ENCODE measurements at places on chromosomes 6 and 20.

DNA sequence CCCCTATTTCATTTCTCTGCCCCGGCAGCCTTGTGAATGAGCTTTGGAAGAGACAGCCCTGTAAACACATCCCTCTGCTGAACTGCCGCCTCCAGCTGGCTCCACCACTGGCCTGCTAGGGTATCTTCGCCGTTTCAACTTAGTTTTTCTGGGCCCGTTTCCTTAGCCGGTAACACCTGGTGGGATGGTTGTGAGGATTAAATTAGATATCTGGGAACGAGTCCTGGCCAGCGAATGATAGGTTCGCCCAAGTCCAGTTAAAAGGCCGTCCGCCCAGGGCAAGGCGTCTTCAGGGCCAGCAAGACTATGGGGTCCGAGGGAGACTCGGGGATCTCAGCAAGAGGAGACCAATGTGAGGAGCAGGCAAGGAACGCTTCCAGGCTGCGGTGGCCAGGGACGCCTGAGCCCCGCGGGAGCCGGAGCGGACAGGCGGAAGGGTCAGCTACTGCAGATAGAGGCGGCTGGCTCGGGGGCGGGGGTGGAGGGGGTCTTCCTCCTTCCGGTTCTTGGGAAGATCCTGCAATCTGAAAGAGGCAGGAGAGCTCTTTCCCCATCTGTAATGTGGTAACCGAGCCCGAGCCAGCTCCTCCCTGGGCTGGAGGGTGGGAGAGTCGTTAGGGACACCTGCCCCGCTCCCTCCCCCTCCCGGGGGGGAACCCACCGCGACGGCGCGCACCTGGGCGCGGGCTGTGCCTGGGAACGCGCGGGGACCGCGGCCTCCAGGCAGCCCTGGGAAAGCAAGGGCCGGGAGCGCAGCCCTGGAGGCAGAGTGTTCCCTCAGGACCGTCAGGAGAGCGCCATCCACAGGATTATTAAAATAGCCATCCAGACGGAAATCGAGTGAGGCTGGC is 4.5 kb upstream of the PTCRA start:
- DNase-seq = no peak

DNA sequence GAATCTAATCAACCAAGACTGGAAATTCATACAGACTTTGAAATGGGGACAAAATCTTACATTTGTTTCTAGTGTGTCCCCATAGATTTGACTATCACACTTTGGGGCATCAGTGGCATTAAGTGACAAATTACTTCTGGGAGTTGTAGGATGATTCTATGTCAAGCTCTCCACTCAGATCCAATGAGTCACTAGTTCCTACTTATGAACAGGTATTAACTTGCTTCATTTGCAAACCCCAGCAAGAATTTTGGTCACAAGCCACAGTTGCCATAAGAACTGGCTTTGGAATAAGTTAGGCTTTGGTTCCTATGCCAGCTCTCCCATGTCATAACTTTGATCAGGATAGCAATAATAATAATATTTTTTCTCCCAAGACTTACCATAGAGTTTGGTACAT is 77.6 kb upstream of the PTPRK start:
- no peak for DNase-seq

- DNase-seq = no peak
These were observed 2.1 kb downstream of the RNASET2 start for GRCh38 chr6:166954118-166954713.

GRCh38 chr6:158373214-158373613 is 60.9 kb downstream of the TULP4 start:
- DNase-seq = no peak

GRCh38 chr6:125957845-125958244 is 1.3 kb downstream of the HINT3 start:
- DNase-seq = peak; percentile 42

Data from hematopoietic multipotent progenitor cell treated with erythropoietin and hydrocortisone succinate and interleukin-3 and kit ligand, for 15 days (in vitro differentiated cells).